Activated T-cell treated with anti-CD3 and anti-CD28 coated beads, Interleukin-2, amount 50 U/mL, for 4 hours (primary cell): ENCODE measurements at places on chromosomes 5 and 9. TPM values are rescaled to one million over a fixed set of nuclear protein-coding genes. Genes with fewer than 3 reads are reported as not detected.

Gene CDC20B
- total RNA-seq = 0.16 TPM

Gene MIER3
- 21.9 TPM for total RNA-seq

- DNase-seq = no peak
Observed at GRCh38 chr5:120345947-120346346, 118.2 kb upstream of the PRR16 start.

DNA sequence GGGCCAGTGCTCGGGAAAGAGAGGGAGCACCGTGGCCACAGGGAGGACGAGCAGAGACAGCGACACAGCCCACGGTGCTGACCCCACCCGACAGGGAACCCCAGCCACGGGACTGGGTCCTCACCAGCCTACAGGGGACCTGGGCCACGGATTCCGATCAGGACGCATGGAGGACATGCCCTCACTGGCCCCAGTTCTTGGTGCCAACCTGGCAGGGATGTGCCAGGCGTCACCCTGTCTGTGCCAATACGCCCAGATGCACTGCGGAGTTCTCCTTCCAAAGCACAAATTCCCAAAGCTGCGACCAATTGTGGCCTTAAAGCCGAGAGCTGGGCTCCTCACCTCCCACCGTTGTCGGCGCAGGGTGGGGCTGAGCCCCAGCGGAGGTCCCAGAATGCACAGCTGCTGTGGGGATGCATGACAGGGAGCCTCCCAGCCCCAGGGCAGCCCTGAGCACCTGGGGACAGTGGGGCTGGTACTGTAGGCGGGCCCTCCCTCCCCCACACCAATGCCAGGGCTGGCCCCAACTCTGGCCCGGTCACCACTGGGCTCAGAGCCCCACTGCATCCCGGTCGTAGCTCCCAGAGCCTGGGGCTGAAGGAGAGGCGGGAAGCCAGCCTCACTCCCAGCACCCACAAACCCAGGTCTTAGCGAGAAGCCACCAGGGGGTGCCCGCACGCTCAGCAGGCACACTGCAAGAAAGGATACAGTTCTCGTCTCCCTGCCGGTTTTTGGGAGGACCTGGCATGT is 44.2 kb downstream of the NKD2 start:
- no peak for DNase-seq

Gene SPATA9
- not detected for total RNA-seq

DNA sequence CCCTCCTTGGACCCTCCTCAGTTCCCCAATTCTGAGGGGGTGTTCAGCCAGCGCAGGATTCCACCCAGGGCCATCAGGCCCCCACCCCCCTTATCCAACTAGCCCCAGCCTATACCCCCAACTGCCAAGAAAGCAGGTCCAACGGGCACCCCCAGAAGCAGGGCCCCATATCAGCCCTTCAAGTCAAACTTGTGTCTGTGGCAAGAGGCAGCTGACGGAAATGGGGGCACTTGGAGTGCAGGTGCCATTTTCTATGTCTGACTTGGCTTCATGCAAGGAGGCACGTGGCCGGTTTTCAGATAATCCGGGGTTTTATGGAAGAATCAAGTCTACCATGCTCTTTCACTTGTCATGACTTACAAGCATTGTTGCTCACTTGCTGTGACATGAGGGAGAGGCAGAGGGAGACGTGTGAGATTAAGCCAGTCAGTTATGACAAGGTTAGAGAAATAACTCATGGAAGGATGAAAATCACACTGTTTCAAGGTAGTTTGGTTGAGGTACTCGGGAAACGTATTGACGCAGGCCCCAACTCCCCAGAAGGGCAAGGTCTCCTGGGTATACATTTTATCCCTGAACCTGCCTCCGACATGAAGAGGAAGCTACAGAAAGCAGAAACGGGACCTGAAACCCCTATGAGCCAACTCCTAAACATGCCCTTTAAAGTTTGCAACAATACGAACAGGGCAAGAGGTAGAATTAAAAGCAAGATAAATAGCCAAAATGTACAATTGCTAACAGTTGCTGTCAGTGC is 26.5 kb upstream of the CLPTM1L start:
- no peak for DNase-seq

DNA sequence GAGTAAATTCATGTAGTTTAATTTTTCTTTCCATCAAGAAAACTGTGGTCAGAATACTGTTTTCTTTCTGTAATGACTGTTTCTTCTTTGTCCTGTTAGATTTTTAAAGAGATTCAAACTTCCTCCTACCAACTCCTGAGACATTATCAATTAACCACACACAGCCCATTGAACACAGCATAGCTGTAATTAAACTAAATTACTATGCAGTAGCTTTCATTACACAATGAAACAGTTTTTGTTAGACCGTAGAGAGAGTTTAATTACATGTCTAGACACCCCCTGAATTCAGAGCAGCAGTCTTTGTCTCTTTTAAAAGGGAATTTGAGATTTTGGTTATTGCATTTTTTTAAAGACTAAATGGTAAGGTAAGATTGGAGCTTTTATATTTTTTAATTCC is 77.5 kb downstream of the STARD4 start:
- DNase-seq = no peak

GRCh38 chr9:106467865-106468164 is 395.2 kb upstream of the ZNF462 start:
- DNase-seq = no peak

- DNase-seq = no peak
Observed at GRCh38 chr5:142746532-142747433, 23.4 kb upstream of the ARHGAP26 start.

Gene FOXD4
- 0.10 TPM for total RNA-seq
